ENCODE measurements at places on chromosomes 13 and 19. TPM values are rescaled to one million over a fixed set of nuclear protein-coding genes. Genes with fewer than 3 reads are reported as not detected.

ZNF284 gene
- 0.50 TPM for total RNA-seq

CEACAM4 gene
- not detected for total RNA-seq

SLC46A3 gene
- total RNA-seq = 1.3 TPM

ZNF700 gene
- 0.22 TPM for total RNA-seq

CNFN gene
- total RNA-seq = 35.4 TPM

MUC16 gene
- total RNA-seq = not detected

KLHL1 gene
- not detected for total RNA-seq

CYP4F8 gene
- not detected for total RNA-seq

TMPRSS9 gene
- total RNA-seq = not detected

SIX5 gene
- total RNA-seq = 24.7 TPM

SIGLEC11 gene
- total RNA-seq = not detected

PSENEN gene
- total RNA-seq = 282 TPM

CYSLTR2 gene
- total RNA-seq = not detected

TMIGD2 gene
- total RNA-seq = not detected

VMAC gene
- total RNA-seq = 0.61 TPM

FAM174C gene
- 87.6 TPM for total RNA-seq

UBE2L5 gene
- total RNA-seq = not detected

GPC6 gene
- total RNA-seq = 5.8 TPM

MAST3 gene
- total RNA-seq = 1.9 TPM

NEK5 gene
- total RNA-seq = not detected

LYL1 gene
- total RNA-seq = 0.88 TPM

CACNA1A gene
- 0.09 TPM for total RNA-seq

NR2F6 gene
- total RNA-seq = 72.8 TPM

BAX gene
- total RNA-seq = 402 TPM

PNMA8C gene
- not detected for total RNA-seq

ZNF835 gene
- total RNA-seq = not detected

SOX1 gene
- total RNA-seq = not detected

KLK4 gene
- 0.41 TPM for total RNA-seq

KIR2DL3 gene
- not detected for total RNA-seq

SHISA7 gene
- total RNA-seq = not detected

TNFSF9 gene
- total RNA-seq = 5.7 TPM

LILRA1 gene
- not detected for total RNA-seq

ZNF699 gene
- total RNA-seq = 1.2 TPM

ZNF724 gene
- total RNA-seq = 0.26 TPM

ALOX5AP gene
- 4.7 TPM for total RNA-seq

DPY19L3 gene
- total RNA-seq = 9.9 TPM

OSCAR gene
- total RNA-seq = 0.35 TPM

GPR18 gene
- not detected for total RNA-seq

USHBP1 gene
- not detected for total RNA-seq

ZNF582 gene
- total RNA-seq = 0.72 TPM

GGN gene
- 0.44 TPM for total RNA-seq

PET100 gene
- total RNA-seq = 54.5 TPM

RASAL3 gene
- total RNA-seq = not detected

ENOX1 gene
- 0.97 TPM for total RNA-seq

Measured in A549 treated with ZK216348 at 1 μM for 4 hours (cell line).